ENCODE measurements at places on chromosomes 3 and 15.

DNA sequence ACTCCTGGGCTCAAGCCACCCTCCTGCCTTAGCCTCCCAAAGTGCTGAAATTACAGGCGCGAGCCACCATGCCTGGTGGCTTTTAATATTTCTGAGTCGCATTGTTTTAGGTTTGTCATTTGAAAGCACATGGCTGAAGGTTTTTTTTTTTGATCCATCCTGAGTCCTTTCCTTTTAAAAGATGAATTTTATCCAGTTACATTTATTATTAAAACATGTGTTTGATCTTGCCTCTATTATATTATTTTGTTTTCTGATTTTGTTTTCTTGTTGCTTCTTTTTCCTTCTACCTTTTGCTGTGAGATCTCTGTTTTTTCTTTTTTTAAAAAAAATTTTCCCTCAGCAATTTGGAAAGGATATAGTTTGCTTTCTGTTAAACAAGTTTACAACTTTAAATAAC, 76.4 kb downstream of the SCN5A start:
- DNase-seq, result no peak

GRCh38 chr15:101020451-101020850, 101.3 kb downstream of the LRRK1 start:
- DNase-seq, result no peak

DNA sequence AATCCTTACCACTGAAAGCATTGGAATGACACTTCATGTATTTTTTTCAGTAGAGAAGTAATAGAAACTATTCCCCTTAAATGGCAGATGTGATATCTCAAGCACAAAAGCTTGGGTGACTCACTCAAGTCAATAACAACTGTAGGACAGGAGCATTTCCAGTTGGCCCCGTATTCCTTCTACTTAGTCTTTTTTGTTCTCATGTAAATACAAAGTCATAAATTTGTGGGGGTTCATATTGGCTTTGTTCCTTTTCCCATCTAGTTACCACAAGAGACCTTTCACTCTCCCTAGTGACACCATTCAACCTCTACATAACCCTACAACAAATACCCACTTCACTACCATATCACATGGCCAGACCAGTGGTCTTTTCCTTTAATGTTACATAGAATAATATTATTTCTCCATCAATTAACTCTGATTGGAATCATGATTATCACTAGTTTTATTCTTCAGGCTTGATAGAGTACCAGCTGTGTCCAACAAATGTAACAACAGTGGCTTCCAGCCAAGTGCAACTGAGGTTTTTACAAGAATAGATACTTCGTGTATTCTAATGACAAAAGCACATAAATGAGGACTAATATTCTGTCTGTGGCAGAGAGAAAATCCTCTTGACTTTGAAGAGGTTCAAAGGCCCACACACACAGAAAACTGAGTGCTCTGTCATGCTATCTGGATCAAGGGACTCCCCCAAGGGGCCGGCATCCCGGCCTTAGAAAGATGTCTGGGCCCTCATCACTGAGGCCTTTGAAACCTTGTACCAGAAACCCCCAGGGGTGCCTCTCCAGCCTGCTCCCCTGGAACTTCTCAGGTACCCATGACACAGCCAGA, 94.0 kb upstream of the THBS1 start:
- DNase-seq, result no peak

DNA sequence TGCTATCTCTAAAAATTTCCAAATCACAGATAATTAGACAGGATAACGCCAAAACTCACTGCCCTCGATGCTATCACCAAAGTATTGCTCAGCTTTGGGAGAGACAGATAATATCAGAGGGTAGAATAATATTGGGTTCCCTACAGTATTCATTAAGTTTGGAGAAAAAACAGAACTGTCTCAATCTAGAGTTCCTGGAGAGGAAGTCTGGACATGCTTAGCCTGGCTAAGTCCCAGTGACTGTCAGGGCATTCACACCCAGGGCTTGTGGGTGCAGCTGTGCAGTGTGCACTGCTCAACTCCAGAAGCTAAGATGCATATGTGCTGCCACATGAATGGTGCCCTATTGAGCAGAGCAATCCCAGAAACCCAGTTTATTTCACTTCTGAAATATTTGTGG, 459.6 kb upstream of the DPH6 start:
- DNase-seq, result no peak

DNA sequence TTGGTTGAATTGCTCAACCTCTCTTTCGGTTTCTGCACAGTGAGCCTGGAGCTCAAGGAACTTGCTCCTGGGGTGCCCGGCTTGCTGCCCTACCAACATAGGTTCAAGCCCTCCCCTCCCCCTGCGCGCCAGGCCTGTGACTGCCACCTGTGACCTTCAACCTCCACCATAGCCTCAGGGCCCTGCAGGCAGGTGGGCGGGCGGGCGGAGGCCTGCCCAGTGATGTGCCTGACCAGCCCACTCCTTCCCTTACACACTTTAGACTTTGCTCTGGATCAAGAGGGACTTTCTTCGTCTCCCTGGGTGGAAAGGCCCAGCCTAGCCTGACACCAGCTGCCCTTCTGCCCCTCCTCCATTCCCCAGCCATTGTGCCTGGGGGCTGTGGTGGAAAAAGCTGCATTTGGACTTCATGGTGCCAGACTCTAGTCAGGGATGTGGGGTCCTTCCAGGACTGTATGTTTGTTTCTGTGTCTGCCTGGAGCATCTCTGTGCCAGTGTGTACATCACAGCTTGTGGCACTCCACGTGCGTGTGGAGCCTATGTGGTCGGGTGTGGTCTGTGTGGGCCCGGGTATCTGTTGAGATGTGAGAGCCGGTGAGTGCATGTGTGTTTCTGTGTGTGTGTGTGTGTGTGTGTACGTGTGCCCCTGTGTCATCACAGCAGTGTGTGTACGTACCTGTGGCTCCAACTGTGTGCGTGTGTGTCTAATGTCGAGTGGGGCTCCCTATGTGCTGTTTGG, 9.5 kb downstream of the PRKCD start:
- DNase-seq, result no peak

GRCh38 chr3:151900884-151901643, 27.6 kb downstream of the SUCNR1 start:
- DNase-seq, result no peak

DNA sequence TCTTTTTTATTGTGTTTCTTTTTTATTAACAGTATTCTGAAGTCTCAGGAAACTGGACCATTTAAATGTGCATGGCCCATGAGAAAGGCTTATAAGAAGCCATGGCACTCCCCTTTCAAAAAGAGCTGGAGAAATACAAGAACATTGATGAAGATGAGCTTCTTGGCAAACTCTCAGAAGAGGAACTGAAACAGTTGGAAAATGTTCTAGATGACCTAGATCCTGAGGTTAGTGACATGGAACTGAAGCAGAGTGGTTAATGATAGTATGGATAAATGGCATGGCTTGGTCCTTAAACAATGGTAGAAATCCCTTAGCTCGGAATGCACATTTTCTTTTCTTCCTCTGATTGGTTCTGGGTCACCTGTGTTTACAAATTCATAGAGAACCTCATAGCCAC, 14.9 kb downstream of the TMOD2 start:
- no peak for DNase-seq

DNA sequence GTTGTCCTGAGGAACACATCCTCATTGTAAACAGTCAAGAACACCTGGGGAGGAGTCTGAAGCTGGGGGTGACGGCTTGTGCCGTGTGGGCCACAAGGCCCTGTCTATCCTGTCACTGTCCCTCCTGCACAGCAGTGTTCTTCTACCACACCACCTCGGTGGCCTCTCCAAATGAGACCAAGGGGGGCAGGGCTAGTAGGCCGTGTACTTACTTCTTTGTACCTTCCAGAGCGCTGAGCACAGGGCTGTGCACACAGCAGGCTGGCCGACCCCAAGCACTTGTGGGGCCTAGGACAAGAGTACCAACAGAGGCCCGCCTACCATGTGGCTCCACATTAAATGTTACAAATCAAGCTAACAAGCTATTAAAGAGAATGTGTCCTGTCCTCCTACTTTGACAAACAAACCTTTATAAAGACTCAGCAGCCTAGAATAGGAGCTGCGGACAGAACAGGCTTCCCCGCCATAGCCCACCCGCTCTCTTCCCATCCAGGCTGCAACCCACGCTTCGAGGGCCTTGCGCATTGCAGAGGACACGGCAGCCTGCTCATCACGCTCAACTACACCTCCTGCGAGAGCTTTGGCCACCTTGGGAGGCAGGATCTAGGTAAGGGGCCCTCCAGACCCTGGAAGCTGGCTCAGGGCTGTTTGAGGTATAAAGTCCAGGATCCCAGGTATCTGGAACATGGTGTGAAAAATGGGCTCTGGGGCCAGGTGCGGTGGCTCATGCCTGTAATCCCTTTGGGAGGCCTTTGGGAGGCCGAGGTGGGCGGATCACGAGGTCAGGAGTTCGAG, 30.5 kb downstream of the MELTF start:
- DNase-seq, result no peak

DNA sequence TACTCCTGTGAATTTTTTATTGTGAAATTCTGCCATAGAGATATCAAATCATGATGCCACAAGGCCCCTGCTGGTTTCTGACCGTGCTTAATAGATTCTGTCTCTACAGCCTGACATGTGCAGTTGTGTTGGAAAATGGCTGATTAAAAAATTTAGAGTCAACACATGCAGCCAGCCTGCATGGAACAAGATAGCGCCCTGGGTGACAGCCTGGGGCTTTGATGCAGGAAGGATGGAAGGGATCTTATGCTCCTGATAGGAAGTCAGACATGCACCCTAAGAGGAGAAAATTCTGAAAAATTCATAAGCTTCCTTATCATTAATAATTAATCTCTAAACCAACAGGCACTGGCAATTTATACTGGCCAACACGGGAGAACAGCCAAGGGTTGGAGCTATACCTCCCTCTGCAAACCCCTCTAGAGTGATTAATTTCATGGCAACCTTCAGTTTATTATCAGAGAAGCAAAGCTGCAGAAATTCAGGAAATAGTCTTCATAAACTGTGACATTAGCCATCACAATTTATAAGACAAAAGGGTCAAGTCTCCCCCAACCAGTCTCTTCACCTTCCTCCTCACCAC, 198.4 kb downstream of the CADPS start:
- DNase-seq, result no peak

DNA sequence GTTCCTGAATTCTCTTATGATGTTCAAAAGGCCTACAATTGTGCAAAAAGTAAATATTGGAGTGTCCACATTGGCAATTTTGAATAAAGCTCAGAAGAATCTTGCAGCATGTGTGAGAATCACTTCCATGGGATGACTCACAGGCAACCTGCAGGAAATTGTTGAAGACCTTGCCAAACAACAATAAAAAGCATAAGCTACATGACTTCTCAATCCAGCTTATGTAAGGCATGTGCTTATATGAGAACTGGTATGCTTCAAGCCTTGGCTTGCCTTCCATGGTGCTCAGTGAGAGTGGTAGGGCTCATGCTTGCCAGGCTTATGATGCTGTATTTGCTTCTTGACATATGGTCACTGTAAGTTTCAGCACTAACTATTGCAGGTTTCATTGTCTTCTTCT, 18.4 kb upstream of the BCHE start:
- DNase-seq, result no peak

DNA sequence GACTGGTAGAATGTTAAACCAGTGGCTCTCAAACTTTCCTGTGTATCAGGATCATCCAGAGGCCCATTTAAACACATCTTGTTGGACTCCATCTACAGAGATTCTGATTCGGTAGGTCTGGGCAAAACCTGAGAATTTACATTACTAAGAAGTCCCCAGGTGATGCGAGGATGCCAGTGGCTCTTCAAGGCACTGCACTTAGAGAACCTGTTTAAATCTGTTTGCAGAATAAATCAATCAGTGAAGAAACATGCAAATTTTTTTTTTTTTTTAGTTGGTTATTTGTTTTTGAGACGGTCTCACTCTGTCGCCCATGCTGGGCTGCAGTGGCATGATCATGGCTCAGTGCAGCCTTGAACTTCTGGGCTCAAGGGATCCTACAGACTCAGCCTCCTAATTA, 117.7 kb upstream of the WNT5A start:
- DNase-seq, result no peak

- DNase-seq, result no peak
Measured at GRCh38 chr15:50345298-50345697, 9.7 kb downstream of the GABPB1 start.

DNA sequence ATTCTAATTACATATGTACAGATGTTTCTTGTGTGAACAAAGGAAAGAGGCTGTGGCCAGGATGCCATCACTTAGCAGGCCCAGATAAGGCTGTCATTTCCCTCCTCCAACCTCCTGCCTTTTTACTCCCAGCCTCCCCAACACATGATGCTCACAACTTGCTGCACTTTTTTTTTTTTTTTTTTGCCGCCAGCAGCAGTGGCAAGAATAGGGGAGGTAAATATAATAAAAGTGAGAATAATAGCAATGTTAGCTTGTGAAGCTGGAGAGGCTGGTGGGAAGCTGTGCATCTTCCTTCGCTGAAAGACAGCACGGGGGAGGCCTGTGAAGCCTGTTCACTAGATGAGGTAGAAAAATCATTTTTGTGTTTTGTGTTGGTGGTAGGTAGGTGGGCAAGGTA, 42.5 kb upstream of the MYO5C start:
- no peak for DNase-seq

GRCh38 chr3:144033863-144034262, 62.2 kb downstream of the DIPK2A start:
- no peak for DNase-seq

DNA sequence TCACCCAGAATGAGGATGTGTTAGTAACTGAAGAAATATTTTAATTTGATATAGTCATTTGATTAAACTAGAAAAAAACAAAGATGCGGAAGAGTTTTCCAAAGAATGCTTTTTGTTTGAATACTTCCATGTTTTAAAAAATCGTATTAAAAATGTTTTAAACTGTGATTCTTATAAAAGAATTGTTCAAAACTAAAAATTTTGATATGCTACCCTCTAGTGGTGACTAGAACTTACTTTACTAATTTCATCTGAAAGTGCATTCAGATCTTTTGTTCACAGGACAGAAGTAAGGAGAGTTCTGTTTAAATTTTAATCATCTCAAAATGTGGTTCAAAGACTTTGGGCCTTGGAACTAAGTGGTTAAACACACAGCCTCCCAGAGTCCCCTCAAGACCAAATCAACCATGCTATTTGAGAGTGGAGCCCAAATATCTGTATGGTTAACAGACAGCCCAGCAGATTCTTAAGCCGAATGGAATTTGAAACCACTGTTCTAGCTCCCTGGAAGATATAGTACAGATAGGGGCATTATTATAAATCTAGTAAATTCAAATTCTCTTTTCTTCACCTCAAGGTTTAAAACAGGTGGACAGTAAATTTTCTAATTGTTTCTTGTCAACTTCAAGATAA, 45.2 kb upstream of the SYNPR start:
- DNase-seq, result no peak

- DNase-seq, result no peak
Measured at GRCh38 chr15:92453607-92454006, 59.9 kb downstream of the ST8SIA2 start.

DNA sequence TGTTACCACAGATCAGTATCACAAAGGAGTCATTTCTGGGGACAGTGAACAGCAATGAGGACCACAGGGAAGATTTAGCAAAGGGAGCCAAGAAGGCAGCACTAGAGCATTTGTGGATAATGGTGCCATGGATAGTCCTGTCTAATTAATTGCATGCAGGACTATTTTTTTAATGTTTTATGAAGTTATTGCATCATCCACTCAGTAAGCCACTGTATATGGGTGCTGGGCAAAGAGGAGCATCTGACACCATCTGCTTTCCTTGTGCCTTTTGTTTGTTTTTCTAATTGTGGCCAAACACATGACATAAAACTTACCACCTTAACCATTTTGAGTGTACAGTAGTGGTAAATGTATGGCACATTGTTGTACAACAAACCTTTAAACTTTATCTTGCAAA, 301.1 kb upstream of the LRRFIP2 start:
- DNase-seq, result no peak

- no peak for DNase-seq
Measured at GRCh38 chr15:44735482-44736180, 697 bp upstream of the TRIM69 start.

- no peak for DNase-seq
Measured at GRCh38 chr3:129439226-129439816, 427 bp downstream of the MBD4 start.
